ENCODE measurements at places on chromosomes 1 and 21. TPM values are rescaled to one million over a fixed set of nuclear protein-coding genes. Genes with fewer than 3 reads are reported as not detected.

DNA sequence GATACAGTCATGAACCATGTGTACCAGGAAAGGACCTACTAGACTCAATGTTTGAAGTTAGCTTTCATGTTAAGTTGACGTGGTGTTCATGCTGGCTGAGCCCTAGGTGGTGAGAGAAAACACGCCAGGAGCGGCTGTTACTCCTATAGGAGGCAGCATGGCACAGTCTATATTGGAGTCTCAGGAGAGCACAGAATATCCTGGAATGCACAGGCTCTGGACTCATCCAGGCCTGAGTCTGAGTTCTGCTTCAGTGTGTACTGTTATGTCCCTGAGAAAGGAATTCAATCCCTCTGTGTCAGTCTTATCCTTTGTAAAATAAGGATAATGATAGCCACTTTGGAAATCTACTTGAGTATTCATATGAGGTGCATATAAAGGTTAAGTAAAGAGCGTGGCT lies 41.2 kb downstream of the DPT start:
- DNase-seq = no peak

GRCh38 chr21:28832013-28832714 lies 160.5 kb downstream of the LTN1 start:
- peak; percentile 3 for DNase-seq

The C1QC gene
- total RNA-seq = 1.5 TPM

DNA sequence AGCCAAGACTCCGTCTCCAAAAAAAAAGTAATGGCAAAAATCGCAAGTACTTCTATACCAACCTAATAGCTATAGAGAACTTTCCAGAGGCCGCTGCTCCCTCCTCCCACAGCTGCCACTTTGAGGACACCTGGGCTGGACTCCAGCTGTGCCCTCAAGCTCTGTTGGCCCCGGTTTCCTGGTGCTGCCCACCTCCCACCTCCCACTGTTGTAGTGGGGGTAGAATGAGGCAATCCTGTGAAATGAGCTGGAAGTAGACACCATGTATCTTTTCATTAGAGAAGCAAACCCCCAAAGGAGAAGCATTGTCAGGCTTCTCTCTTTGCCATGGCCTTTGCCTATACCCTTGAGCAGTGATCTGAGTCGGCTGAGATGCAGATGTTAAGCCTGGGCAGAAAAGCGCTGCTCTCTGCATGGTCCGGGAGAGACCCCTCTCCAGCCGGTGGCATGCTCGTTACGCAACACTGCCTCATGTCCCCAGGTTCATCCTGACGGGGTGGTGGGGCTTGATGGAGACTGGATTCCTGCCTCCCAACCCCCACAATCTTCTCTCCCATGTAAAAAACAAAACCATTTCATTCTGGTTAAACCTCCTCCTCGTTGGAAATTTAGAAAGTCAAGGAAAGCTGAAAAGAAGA lies 39.7 kb downstream of the SIM2 start:
- DNase-seq = no peak

DNA sequence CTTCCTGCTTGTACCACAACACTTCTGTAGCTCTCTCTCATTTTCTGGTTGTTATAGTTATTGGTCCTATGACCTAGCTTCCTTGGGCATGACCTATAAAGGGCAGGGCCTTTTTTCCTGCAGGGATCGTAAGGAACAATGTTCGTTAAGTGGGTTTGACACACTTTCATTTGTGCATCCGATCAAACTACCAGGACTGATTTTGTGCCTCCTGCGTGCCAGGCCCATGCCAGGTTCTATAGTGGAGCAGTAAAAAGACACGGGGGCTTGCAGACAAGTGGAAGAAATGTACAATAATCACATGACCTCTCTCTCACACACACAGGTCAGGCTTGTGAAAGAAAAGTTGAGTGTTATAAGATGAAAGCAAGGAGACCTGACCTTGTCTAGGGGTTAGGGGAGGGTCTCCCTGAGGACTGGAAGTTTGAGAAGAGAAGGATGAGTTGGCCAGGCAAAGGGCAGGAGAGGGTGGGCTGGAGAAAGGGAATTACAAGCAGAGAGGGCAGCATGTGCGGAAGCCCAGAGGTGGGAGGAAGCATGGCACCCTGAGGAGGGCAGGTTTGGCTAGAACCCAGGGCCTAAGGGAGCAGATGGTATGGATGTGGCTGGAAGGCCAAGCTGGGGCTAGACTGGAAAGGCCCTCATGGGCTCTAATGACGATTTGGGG lies 145.4 kb downstream of the GRIK3 start:
- no peak for DNase-seq

The HEYL gene
- total RNA-seq = not detected

The NPR1 gene
- not detected for total RNA-seq

DNA sequence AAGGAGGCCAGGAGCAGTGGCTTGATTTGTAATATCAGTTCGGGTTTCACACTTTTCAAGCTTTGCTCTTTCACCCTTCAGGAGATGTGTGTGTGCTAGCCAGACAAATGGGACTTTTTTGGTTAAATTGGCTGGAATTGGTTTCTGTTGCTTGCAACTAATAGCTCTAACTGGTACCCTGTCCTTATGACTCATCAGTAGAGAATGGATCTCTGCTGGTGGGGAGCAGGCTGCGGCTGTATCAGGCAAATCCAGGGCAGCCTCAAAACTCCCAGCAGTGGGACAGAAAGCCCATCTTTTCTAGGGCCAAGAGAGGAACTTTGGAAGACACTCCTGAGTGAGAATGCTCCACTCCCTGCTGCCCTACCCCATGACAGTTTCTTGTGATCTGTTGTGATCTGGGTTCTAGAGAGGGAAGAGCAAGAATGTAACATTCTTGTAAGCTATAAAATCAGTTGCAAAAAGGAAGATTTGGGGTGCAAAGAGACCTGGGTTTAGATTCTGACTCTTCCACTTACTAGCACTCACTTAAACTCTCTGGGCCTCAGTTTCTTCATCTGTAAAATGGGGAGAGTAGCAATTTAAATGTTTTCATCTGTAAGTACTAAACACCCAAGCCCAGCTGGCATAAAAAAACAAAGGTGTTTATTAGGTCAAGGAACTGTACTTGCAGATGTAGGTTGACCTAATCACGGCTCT lies 257.0 kb upstream of the TMEM51 start:
- no peak for DNase-seq

GRCh38 chr21:36839123-36839522 lies 127.3 kb downstream of the HLCS start:
- no peak for DNase-seq

- no peak for DNase-seq
These were observed 10.4 kb downstream of the SH3BGRL3 start for GRCh38 chr1:26290122-26290881.

GRCh38 chr1:221809091-221810029 lies 67.5 kb upstream of the DUSP10 start:
- no peak for DNase-seq

DNA sequence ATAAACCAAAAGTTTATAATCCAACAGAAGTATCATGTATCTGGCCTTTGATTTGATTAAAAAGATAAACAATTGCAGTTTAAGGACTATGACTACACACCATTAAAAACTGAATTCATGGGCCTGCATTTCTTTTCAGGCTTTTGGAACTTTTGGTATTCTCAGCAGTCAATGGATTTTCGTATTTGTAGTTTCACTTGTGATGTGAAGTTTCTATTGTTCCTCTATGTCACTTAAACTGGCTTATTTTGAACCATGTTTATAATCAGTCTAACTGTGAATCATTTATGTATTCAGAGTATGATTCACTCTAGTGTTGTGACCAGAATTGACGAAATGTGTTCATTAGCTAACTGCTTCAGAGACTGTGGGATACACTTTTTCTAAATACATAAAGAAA lies 132.9 kb downstream of the COQ8A start:
- no peak for DNase-seq

DNA sequence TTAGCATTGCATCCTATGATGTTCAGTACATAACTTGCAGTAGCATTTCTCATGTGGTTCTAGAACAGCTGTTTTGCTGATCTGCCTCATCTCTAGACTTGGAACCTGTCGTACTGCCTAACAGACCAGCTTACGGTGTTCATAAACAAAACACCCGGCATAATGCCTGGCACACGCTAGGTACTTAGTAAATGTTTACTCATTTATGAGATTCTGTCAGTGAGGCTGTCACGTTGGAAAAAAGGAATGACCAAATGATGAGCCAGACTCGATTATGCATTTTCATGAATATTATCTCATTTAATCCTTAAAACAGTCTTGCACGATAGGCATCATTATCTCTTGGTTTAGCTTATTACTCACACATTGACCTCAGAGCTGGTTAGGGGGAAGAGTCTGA lies 46.4 kb downstream of the CACHD1 start:
- DNase-seq = no peak

DNA sequence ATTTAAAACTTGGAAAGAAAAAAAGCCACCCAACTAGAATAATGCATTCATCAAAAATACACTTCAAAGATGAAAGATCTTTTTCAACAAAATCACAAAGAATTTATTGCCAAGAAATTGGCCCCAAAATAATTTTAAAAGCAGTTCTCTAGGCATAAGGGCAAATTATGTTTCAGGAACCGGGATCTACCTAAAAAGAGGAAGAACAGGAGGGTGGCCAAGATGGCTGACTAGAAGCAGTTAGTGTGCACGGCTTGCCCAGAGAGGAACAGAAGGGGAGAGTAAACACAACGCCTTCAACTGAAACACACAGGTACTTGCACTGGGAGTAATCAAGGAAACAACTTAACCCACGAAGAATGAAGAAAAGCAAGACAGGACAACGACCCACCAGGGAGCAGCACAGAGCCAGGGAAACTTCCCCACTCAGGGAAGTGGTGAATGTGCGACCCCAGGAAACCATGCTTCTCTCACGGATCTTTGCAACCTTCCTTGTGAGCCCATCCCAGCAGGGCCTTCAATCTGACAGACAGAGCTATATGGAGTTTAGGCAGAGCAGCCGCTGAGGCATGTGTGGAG lies 46.1 kb downstream of the ACKR1 start:
- no peak for DNase-seq

GRCh38 chr1:110780600-110781484 lies 92.1 kb upstream of the CD53 start:
- DNase-seq = peak; percentile 70

- DNase-seq = no peak
These were observed 6.7 kb downstream of the KYAT3 start for GRCh38 chr1:88985692-88986091.

GRCh38 chr1:117600966-117601365 lies 4.9 kb upstream of the TENT5C start:
- no peak for DNase-seq

- no peak for DNase-seq
These were observed 7.5 kb downstream of the CNN3 start for GRCh38 chr1:94919241-94920030.

DNA sequence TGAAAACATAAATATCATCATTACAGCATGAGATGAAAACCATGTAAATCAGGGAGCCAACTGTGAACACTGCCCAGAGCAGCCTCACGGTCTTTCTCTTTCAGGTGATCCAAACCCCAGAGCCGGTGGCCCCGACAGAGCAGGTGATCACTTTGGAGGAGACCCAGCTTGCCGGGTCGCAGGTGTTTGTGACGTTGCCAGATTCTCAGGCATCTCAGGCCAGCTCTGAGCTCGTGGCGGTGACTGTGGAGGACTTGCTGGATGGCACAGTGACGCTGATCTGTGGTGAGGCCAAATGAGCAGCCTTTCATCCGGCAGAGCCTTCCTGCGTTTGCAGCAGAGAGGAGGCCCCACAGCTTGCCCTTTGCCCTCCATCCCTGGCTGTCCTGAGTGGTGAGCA lies 37.2 kb upstream of the EPHA8 start:
- DNase-seq = no peak
